ENCODE measurements at places on chromosomes 4 and X.

GRCh38 chr4:125988464-125988863 is 673.7 kb downstream of the FAT4 start:
- H3K27ac ChIP-seq = no peak overlapping the region
- DNase-seq = no peak
- no peaks in the 10 kb centered on the region for H3K27me3 ChIP-seq
- H3K4me3 ChIP-seq = no peak overlapping the region
- no peaks in the 10 kb centered on the region for H3K4me1 ChIP-seq

GRCh38 chrX:56130436-56130835 is 101.7 kb upstream of the KLF8 start:
- peak overlapping the region; percentile 89 for H3K27ac ChIP-seq
- no peak for DNase-seq
- no peaks in the 10 kb centered on the region for H3K36me3 ChIP-seq
- no peaks in the 10 kb centered on the region for H3K27me3 ChIP-seq
- H3K4me3 ChIP-seq = no peak overlapping the region
- H3K4me1 ChIP-seq = peaks cover 6% of the 10 kb centered on the region

DNA sequence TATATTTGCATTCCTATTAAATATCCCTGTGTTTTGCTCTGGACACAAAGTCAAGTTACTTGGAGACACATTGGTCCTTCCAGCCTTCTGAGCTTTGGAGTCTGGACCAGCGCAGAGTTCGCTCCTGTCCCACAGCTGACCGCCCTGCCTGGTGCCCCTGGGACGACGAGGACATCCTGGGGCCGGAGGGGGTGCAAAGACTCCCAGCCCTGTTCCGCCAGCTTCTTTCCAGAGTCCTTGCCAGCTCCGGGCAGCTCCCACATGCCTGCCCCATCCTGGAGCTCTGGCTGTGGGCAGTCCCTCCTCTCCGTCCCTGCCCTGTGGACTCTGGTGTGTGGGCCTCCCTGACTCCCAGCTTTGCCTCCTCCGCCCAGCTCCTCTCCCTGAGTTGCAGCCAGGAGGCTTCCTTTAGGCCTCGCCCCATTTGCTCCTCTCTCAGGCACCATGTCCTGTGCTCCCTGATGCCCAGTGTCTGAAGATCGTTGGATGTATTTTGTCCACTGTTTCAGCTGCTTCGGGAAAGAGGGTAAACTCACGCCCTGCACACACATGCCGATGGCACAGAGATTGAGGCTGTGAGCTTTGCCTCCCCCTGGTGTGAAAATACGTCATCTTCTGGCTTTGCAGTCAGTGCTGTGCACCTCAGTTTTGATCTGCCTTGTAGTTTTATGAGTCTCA is 4.9 kb upstream of the PCGF3 start:
- no peaks in the 10 kb centered on the region for H3K36me3 ChIP-seq
- H3K27me3 ChIP-seq = peaks cover 15% of the 10 kb centered on the region
- H3K4me3 ChIP-seq = no peak overlapping the region
- DNase-seq = no peak

- H3K4me3 ChIP-seq = no peak overlapping the region
- no peaks in the 10 kb centered on the region for H3K36me3 ChIP-seq
- peak; percentile 16 for DNase-seq
- H3K27me3 ChIP-seq = no peaks in the 10 kb centered on the region
Measured at GRCh38 chr4:125739760-125740159, 425.0 kb downstream of the FAT4 start.

- no peak overlapping the region for H3K4me3 ChIP-seq
- H3K27me3 ChIP-seq = peaks cover 2% of the 10 kb centered on the region
- DNase-seq = no peak
- no peaks in the 10 kb centered on the region for H3K36me3 ChIP-seq
- no peaks in the 10 kb centered on the region for H3K4me1 ChIP-seq
Measured at GRCh38 chrX:20427173-20427770, 160.6 kb upstream of the RPS6KA3 start.

GRCh38 chr4:96652821-96653220 is 812.9 kb downstream of the PDHA2 start:
- H3K27me3 ChIP-seq = no peaks in the 10 kb centered on the region
- DNase-seq = no peak
- H3K27ac ChIP-seq = no peak overlapping the region
- no peaks in the 10 kb centered on the region for H3K36me3 ChIP-seq

DNA sequence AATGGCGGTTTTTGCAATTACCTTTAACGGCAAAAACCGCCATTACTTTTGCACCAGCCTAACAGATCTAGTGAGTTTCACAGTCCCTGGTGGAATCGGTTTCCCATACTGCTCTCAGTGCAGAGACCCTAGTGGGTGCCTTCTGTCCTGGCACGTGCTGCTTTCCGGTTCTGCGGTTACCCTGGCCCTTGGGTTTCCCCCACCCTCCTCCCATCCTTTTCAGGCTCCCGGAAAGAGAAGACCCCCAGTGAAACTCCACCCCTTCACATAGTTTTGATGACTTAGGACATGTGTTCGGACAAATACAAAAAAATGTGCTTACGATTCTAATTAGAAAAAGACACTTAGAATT is 36.9 kb downstream of the NLGN3 start:
- peak overlapping the region; percentile 56 for H3K27ac ChIP-seq
- DNase-seq = no peak
- no peaks in the 10 kb centered on the region for H3K36me3 ChIP-seq
- H3K27me3 ChIP-seq = peaks cover 34% of the 10 kb centered on the region
- H3K4me3 ChIP-seq = no peak overlapping the region

DNA sequence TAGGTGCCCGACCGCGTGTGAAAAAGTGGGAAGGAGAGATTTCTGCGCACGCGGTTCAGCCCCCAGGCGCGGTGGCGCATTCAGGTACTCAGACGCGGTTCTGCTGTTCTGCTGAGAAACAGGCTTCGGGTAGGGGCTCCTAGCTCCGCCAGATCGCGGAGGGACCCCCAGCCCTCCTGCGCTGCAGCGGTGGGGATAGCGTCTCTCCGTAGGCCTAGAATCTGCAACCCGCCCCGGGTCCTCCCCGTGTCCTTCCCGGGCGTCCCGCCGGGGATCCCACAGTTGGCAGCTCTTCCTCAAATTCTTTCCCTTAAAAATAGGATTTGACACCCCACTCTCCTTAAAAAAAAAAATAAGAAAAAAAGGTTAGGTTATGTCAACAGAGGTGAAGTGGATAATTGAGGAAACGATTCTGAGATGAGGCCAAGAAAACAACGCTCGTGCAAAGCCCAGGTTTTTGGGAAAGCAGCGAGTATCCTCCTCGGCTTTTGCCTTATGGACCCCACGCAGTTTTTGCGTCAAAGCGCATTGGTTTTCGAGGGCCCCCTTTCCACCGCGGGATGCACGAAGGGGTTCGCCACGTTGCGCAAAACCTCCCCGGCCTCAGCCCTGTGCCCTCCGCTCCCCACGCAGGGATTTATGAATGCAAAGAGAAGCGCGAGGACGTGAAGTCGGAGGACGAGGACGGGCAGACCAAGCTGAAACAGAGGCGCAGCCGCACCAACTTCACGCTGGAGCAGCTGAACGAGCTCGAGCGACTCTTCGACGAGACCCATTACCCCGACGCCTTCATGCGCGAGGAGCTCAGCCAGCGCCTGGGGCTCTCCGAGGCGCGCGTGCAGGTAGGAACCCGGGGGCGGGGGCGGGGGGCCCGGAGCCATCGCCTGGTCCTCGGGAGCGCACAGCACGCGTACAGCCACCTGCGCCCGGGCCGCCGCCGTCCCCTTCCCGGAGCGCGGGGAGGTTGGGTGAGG is 3.7 kb downstream of the SHOX start:
- peaks cover 2% of the 10 kb centered on the region for H3K4me1 ChIP-seq
- DNase-seq = no peak
- H3K4me3 ChIP-seq = no peak overlapping the region
- H3K27me3 ChIP-seq = peaks cover 82% of the 10 kb centered on the region

DNA sequence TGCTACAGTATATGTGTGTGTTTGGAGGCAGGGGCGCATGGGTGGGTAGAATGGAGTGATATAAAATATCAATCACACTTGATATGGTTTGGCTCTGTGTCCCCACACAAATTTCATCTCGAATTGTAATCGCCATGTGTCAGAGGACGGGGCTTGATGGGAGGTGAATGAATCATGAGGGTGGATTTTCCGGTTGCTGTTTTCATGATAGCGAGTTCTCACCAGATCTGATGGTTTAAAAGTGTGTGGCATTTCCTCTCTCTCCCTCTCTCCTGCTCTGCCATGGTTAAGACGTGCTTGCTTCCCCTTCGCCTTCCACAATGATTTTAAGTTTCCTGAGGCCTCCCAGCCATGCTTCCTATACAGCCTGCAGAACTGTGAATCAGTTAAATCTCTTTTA is 14.8 kb downstream of the SOWAHB start:
- no peaks in the 10 kb centered on the region for H3K36me3 ChIP-seq
- no peak overlapping the region for H3K27ac ChIP-seq
- H3K4me1 ChIP-seq = peaks cover 2% of the 10 kb centered on the region
- DNase-seq = peak; percentile 45
- no peak overlapping the region for H3K4me3 ChIP-seq

DNA sequence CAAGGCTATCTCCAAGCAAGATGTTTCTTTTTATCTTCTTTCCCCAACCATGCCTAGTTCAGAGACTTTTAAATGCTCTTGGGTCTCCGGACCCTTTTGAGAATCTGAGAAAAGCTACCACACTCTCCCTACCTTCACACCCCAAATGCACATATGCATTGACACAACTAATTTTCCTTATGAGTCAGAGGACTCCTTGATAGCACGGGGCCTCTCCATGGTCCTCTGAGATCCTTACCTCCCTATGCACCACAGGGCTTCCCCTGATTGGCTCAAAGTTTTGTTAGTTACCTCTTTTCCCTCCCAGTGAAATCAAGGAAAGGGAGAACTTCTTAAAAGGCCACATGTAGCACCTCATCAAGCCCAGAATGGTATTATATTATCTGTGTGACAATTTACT is 86.8 kb upstream of the ATP6AP2 start:
- H3K36me3 ChIP-seq = no peaks in the 10 kb centered on the region
- no peak overlapping the region for H3K27ac ChIP-seq
- H3K4me1 ChIP-seq = peaks cover 7% of the 10 kb centered on the region

DNA sequence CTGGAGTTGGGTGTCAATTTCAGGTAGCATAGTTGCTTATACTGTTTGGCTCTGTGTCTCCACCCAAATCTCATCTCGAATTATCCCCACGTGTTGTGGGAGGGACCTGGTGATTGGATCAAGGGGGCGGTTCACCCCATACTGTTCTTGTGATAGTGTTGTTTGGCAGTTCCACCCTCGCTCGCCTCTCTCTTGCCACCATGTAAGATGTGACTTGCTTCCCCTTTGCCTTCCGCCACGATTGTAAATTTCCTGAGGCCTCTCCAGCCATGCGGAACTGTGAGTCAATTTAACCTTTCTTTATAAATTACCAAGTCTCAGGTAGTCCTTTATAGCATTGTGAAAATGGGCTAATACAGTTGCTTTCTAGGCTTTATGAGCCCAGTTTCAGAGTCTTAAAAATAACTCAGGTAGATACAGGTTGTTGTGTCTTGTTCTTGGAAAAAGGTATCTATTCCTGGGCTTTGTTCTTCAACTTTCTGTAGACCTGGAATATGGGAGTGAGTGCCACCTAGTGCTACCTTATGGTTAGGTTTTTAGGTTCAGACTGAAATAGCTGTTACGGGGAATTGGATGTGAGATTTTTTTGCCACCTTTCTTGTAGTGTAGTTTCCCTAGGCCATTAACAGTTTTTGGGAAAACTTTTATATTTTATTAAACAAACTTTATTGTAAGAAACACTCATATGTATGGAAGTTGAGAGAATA is 15.6 kb downstream of the PGK1 start:
- no peaks in the 10 kb centered on the region for H3K4me1 ChIP-seq
- no peak overlapping the region for H3K27ac ChIP-seq
- H3K36me3 ChIP-seq = peaks cover 19% of the 10 kb centered on the region

DNA sequence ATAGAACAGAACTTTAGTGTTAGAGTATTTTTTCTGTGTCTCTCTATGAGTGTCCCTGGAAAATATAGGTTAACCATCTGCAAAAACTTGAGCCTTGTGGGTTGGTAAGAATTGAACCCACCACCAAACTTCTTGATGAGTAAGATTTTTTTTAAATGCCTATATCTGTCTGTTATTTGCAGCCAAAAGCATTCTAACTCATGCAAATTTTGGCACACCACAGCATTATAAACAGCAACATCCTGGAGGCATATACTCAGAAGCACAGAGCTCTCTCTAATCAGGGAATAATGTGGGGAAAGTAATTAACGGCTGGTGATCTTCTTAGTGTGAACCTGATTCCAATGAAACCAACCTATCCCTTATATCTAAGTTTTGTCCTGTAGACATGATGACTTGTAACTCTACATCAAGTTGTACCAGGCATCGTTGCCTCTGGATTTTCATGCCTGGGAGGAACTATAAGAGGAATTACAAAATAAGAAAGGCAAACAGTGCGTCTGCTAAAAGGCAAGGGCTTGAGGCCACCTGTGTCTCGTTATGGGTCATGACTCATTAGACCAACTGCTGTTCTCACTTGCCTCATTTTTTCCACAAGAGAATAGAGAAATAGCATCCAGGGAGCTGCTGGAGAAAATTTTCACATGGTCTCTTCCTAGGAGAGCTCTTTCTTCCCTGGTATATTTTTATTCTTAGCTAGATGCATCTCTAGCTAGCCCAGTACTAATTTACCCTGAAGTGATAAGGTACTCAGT is 202.4 kb downstream of the CHIC2 start:
- H3K4me1 ChIP-seq = peaks cover 2% of the 10 kb centered on the region
- DNase-seq = peak; percentile 91
- H3K36me3 ChIP-seq = no peaks in the 10 kb centered on the region
- peak overlapping the region; percentile 39 for H3K27ac ChIP-seq

- H3K27me3 ChIP-seq = no peaks in the 10 kb centered on the region
- no peak overlapping the region for H3K4me3 ChIP-seq
- no peak overlapping the region for H3K27ac ChIP-seq
- no peak for DNase-seq
Measured at GRCh38 chr4:177673985-177674489, 231.8 kb upstream of the AGA start.

DNA sequence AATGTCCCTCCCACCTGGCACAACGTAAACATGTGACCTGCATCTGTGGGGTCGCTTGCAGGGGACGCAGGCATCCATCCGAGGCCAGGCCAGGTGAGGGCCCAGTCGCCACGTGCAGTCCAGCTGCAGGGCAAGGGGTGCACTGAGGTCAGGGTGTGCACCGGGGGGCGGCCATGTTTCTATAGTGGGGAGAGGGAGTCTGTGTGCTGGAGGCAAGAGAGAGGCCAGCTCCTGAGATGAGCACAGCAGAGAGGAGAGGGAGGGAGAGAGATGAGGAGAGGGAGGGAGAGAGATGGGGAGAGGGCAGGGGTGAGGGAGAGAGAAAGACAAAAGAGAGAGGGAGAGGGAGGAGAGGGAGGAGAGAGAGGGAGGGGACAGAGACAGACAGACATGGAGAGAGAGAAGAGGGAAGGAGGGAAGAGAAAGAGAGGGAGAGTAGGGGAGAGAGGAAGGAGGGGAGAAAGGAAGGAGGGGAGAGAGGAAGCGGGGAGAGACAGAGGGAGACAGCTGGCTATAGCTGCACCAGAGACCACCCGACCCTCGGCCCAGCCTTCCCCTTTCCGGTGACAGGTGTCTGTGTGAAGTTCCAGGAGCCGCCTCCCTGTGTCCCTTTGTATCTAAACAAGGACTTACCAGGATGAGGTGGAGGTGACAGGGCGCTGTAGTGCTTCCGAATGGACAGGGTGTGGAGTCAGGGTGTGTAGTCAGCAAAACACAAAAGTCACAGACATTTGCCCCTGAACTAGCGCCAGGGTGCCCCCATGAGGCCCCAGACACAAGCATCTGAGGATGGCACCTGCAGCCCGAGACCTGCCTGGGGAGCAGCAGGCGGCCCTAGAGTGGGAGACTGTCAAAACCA is 68.7 kb downstream of the ADRA2C start:
- no peaks in the 10 kb centered on the region for H3K4me1 ChIP-seq
- H3K36me3 ChIP-seq = no peaks in the 10 kb centered on the region
- H3K27me3 ChIP-seq = peaks cover 25% of the 10 kb centered on the region
- no peak overlapping the region for H3K4me3 ChIP-seq
- DNase-seq = no peak

GRCh38 chr4:84790769-84791565 is 175.5 kb downstream of the WDFY3 start:
- no peak overlapping the region for H3K4me3 ChIP-seq
- no peak overlapping the region for H3K27ac ChIP-seq
- H3K36me3 ChIP-seq = peaks cover 61% of the 10 kb centered on the region
- H3K4me1 ChIP-seq = peaks cover 2% of the 10 kb centered on the region

Measured in mesenchymal stem cell (in vitro differentiated cells and primary cell).